ENCODE measurements at places on chromosomes 5 and 9.
A peak's percentile ranks its signal among the peaks of the same experiment; 100 is the strongest.

DNA sequence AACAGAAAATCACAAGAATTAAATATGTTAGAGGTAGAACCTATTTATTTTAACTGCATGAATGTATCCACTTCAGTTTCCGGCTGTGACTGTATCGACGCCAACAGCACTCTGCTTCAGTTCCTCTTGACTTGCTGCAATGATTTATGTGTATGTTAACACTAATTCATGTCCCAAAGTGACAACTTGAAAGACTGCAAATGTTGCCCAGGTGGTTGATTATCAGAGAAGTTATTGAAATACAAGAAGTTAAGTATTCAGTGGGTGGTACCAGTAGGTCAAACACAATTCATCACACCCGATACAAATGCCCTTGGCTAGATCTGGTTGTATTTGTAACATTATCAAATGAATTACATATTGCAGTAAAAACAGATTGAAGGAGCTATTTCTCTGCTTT lies 622.7 kb upstream of the CDH18 start:
- no peak for DNase-seq

GRCh38 chr9:127611603-127611898 lies 526 bp upstream of the STXBP1 start:
- no peak for DNase-seq

DNA sequence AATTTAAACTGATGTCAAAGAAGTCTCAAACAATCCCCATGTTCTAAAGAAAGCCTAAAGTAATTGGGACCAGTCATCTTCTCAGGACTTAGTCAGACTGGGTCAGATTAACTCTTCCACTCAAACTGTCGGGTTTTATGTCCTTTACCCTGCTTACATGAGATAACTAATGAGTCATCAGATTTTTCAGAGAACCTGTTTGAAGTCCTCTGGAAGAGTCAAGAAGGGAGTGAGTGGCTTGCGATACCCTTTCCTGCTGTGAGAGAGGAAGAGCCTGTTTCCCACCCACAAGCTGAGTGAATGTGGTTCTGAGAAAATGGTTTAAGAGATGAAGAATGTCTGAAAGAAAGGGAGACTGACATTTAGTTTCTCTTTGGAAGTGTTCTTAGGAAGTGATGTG lies 1866.7 kb upstream of the C9orf72 start:
- no peak for DNase-seq

GRCh38 chr9:115042781-115043509 lies 75.0 kb downstream of the TNC start:
- no peak for DNase-seq

- no peak for DNase-seq
Observed at GRCh38 chr5:84623019-84623418, 238.3 kb upstream of the EDIL3 start.

GRCh38 chr9:20552874-20553557 lies 69.3 kb downstream of the MLLT3 start:
- no peak for DNase-seq

DNA sequence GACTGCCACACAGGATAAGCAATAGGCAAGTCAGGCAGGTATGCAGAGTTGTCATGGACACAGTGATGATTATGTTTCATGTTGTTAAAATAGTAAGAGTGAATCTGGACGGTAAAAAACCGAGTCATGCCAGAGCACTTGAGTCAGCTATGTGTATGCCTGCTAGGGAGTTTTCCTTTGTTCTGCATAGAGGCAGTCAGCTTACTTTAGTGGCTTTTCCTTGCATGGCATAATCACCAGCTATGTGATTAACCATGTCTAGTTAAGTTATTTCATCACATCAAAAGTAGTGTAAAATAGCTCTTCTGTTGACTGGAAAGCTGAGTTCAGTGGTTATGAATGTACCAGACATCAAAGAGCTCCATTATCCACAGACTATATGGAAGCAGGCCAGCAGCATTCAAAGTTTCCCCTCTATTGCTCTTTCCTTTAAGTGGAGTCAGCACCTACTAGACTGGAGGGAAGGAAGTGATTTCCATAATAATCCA lies 989.8 kb downstream of the TLE1 start:
- no peak for DNase-seq

DNA sequence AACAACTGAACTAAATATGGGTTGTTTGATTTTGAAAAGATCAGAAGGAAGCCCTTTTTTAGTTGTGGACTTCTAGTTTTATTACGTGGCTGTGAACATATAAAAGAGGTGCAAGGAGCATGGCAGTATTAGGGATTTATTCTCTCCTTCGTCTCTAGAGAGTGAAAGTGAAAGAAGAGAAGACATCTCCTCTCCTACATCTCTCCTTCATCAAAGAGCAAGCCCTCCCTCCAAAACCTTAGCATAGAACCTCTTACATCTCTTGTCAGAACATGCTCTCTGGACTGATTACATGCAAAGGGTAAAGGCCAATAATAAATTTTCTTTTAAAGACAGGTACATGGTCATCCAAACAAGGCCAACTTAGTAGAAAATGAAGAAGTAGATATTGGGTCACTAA lies 184.3 kb upstream of the IRX1 start:
- DNase-seq, result no peak

- DNase-seq, result no peak
Observed at GRCh38 chr9:69900406-69900805, 79.8 kb downstream of the CFAP95 start.

- no peak for DNase-seq
Observed at GRCh38 chr9:127395497-127396252, 1.3 kb upstream of the SLC2A8 start.

GRCh38 chr5:17012289-17012688 lies 76.2 kb upstream of the MYO10 start:
- no peak for DNase-seq

- no peak for DNase-seq
Observed at GRCh38 chr9:132238026-132238972, 76.4 kb downstream of the NTNG2 start.

DNA sequence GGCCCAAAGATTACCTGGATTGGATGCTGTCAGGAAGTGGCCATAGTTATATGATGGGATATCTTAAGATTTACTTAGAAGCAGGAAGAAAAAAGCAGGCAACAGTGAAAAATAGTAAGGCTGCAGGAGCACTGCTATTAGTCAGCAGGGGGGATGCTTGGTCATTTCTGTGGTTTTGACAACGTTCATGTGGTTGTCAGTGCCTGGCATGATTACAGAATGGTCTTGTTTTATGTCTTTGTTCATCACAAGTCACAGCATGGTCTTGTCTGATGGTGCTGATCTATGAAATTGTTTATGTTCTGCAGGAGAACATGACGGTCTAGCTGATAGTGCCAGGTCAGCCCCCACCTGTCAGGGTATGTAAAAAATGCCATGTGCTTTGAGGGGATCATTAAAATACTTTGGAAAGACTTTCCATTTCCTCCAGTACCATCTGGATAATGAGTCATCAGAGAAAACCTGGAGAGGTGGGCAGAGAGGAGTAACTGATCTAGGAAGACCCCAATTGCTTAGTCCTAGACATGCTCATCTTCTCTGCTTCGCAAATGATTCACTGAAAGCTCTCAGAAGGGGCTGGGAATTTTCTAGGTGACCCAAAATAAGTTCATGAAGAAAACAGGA lies 48.5 kb downstream of the PLGRKT start:
- DNase-seq, result no peak

DNA sequence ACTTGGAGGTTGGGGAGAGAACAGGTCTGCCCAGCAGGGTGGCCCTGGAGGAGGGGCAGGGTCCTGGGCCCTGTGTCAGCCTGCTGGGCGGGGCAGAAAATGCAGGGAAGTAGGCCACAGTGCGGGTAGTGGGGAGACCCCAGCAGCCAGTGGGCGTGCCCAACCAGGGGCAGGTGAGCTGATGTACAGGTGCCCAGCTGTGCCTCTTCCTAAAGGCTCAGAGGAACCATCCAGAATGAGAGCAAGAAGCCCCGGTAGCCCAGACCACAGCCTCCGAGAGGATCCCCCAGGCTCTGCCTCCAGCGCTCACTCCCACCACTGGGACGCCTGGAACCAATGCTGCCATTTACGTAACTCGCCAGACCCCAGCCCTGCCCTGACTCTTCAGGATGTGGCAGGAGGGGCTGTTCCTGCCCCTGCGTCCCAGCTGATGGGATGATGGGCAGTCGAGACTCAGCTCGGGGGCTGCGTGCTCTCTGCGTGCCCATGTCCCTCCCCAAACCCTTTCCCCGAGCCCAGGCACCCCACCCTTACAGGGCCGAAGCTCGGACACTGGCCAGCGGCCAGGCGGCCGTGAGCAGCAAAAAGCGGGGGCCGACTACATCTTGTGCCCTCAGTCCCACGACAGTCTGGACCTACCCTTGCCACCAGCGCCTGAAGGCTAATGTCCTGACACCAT lies 17.9 kb upstream of the QRFP start:
- no peak for DNase-seq

- DNase-seq, result peak; percentile 48
Observed at GRCh38 chr5:55172051-55172899, 702 bp downstream of the CDC20B start.

GRCh38 chr9:79213417-79214125 lies 358.2 kb upstream of the TLE4 start:
- DNase-seq, result no peak

DNA sequence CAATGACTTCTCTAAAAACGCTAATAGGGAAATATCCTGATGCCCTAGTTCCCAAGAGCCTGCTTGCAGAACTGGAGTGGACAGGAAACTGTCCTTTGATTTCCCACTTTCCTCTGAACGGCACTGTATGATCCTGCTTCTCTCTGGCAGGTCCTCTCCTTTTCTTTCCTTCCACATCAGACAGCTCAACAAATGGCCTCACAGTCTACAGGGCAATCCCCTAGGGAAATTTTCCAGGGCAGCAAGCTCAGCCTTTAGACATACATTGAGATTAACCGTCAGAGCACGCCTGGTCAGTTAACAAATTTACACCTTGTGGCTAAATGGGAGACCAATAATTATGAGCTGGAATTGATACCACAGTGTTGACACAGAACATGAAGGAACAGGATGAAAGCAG lies 164.9 kb downstream of the SLC24A2 start:
- DNase-seq, result no peak

DNA sequence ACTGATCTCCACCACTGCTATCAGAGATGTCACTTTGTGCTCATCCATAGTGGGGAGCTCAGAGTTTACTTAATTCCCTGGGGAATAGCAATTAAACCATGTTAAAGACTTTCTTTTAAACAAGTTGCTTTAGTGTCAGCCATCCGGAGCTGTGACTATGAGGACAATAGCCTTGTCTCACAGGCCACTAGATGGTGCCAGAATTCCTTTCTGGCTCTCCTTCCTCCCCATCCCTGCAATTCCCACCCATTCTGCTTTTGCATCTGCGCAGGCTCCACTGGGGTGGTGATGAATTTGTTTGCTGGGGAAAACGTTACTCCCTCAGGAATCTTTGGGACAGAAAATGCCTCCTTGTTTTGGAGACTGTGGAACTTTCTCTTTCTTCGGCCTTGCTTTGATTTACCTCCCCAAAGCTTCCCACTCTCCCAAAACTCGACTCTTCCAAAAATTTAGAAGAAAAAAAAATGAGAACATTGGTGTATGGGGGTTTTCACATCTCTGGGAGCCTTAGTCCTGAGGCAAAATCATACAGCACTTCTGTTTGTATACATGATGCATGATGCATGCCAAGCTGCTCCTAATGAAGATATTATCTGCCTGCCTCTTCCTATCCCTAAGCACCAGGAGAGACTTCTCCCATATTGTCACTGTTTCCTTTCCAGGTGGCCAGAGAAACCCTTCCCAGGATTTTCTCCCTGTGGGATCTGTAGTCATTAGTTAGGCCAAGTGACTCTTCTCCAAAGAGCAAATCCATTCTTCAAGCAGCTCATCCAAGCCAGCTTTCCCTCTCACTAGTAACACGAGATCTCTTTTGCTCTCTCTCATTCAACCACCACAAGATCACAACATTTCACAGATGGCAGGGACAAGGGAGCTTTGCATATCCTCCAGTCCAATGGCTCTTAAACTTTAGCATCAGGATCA lies 466.1 kb downstream of the TLR4 start:
- no peak for DNase-seq

DNA sequence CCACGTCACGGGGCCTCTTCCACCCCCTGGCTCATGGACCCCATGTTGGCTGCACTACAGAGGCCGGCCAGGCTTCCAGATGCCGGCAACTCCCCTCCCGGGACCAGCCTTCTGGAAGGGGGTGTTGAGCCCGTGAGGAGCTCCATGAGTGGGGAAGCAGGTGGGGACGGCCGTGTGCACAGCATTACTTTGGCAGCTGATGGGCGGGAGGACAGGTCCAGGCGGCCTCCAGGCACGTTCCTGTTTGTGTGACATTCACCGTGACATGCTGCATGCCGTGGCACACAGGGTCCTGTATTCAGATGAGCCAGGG lies 29.1 kb upstream of the ABO start:
- DNase-seq, result no peak

DNA sequence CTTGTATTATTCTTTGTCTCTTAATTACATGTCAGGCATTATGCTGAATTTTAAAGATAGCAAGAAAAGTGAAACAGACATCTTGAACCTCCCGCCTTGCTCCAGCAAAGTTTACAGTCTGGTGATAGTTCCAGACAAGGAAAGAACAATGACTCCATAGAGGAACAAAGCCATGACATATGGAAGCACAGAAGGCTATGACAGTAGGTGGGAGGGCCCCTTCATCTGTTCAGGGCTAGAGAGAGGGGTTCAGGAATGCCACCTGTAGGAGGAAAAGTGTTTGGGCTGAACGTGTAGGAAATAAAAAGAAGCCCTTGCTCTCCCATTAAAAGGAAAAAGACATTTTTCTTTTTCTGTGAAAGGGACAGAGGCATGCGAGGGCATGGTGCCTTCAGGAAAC lies 315.6 kb downstream of the TRIM32 start:
- DNase-seq, result no peak

DNA sequence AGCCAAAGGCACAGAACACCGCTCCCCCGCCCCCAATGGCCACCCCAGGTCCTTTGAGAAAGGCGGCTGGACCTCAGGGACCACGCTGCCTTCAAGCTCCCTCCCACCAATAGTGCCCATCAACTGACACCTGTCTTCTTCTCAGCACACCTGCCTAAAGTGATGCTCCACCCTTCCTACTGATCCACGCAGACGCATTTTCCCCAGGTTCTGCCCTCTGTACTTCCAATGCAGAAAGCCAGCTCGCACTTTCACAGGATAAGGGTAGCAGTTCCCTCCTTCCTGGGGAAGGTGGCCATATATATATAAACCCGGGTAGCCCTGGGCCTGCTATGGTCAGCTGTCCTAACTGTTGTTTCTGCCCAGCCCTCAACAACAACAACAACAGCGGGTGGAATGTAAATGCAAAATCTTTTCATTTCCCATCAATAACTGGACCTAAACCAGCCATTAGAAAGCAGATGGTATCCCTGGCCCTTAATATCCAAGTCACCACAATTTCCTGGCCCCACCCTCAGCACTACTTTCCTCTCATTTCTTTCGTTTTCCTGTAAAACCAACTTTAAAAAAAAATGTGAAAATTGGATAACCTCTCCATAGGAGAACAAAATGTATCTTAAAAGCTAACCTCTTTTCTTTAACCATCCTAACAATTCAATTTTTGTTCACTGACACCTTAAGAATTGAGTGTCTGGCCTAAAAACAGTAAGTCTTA lies 1.7 kb downstream of the GOLM1 start:
- DNase-seq, result no peak

- no peak for DNase-seq
Observed at GRCh38 chr9:70451765-70452164, 37.3 kb upstream of the KLF9 start.
